A549 treated with GW870086 at 1 μM for 4 hours (cell line): ENCODE measurements at places on chromosomes 5 and 9. TPM values are rescaled to one million over a fixed set of nuclear protein-coding genes. Genes with fewer than 3 reads are reported as not detected.

Gene SH3TC2
- 0.38 to 0.73 TPM (median 0.62 TPM) in 5 replicates for total RNA-seq

Gene ST8SIA4
- total RNA-seq: 0.16 to 0.68 TPM (median 0.57 TPM) in 5 replicates

Gene EEIG1
- total RNA-seq: 45.8 to 67.1 TPM (median 58.6 TPM) in 5 replicates

Gene ROR2
- 1.2 to 1.7 TPM (median 1.6 TPM) in 5 replicates for total RNA-seq

Gene GPR21
- not detected in 5 replicates for total RNA-seq
